ENCODE measurements at places on chromosomes 5 and 9.
A peak's percentile ranks its signal among the peaks of the same experiment; 100 is the strongest.

GRCh38 chr5:154115291-154115690 is 75.2 kb upstream of the GALNT10 start:
- DNase-seq, result no peak

DNA sequence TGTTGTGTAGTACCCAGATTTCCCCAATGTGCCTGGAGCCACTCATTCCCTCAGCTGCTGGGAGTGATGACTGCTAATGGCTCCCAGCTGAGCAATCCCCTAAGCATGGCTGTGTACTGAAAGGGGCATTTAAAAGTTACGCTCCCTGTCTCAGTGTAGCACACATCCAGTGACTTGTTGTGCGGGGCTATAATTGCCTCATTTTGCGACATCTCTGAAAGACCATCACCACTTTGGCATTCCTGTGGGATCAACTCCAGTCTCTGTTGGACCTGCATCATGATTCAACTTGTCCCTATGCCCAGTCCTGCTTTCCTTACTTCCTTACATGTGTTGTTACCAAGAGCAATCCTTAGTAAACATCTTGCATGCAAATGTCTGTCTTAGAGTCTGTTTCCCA is 201.2 kb upstream of the MPDZ start:
- DNase-seq, result peak; percentile 4

GRCh38 chr5:20537911-20538703 is 550.1 kb upstream of the CDH18 start:
- no peak for DNase-seq

GRCh38 chr5:89417990-89418389 is 535.0 kb upstream of the MEF2C start:
- no peak for DNase-seq

DNA sequence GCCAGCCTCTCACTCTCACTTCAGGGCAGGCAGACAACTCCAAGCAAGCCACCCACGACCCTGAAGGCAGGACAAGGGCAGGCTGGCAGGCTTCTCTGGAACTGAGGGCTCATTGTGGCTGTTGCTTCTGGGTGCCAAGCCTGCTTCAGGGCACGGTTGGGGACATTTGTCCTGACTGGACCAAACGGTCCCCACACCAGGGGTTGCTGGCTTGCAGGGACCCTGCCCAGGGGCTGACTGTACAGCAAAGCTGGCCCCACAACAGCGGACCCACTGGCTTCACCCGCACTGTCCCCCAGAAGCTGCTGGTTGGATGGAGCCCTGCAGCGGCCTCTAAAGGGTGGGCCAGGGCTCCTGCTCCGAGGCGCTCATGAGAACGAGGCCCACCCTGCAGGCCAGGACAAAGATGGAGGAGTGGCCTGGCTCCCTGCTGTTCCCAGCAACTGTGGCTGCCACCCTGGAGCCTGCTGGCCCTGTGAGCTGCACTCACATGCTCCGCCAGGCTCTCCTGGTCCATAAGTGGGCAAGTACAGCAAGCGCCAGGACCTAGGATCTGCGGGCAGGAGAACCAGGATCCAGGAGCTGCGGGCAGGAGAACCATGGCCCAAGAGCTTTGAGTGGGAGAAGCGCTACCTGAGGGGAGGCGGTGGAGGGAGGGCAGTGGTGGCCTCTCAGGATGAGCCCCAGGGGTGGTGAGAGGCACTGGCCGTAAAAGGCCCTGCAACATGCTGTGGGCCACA is 34.4 kb upstream of the NSMF start:
- DNase-seq, result no peak

DNA sequence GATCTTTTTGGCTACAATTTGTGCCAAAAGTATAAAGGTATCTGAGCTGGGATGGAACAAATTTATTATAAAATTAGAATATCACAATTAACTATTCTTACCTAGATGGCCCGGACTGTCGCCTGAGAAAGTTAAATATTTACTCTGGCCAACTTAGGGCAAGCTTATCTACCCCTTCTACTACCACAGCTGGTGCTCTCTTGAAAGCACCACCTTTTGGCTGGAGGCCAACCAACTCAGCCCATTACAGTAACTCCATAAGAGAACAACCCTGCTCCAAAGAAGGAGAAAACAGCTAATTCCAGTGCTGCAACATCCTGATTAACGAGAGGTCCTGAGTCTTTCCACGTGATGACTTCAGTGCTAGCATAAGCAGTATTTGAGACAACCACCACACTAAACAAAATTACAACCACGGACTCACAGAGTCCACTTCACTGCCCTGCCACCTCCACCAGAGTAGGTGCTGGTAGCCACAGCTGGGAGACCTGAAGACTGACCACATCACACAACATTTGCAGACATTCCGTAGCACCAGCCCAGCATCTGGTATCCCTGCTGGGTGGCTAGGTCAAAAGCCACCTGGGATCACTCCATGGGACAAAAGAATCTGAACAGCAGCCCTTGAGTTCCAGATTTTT is 43.2 kb downstream of the RGMB start:
- DNase-seq, result no peak

GRCh38 chr9:88990041-88990728 is 1.1 kb upstream of the S1PR3 start:
- DNase-seq, result no peak

- DNase-seq, result peak; percentile 65
Observed at GRCh38 chr9:108053555-108054061, 564.0 kb upstream of the KLF4 start.

- DNase-seq, result no peak
Observed at GRCh38 chr9:126229501-126229900, 97.1 kb upstream of the MVB12B start.

GRCh38 chr9:137919649-137920141 is 42.1 kb downstream of the CACNA1B start:
- DNase-seq, result no peak

- peak; percentile 48 for DNase-seq
Observed at GRCh38 chr9:27539479-27540441, 10.1 kb upstream of the MOB3B start.

GRCh38 chr5:74943905-74944304 is 77.7 kb upstream of the FAM169A start:
- DNase-seq, result no peak

GRCh38 chr5:44389823-44390143 is 563 bp upstream of the FGF10 start:
- no peak for DNase-seq

GRCh38 chr5:6766604-6767093 is 53.4 kb downstream of the TENT4A start:
- DNase-seq, result peak; percentile 93

- DNase-seq, result no peak
Observed at GRCh38 chr5:82730913-82731312, 346.3 kb downstream of the TMEM167A start.

- no peak for DNase-seq
Observed at GRCh38 chr5:158840193-158840592, 259.5 kb downstream of the EBF1 start.

- DNase-seq, result no peak
Observed at GRCh38 chr5:106720367-106720766, 950.4 kb downstream of the EFNA5 start.

- DNase-seq, result no peak
Observed at GRCh38 chr5:132822650-132823480, 7.6 kb downstream of the SHROOM1 start.

GRCh38 chr5:73619606-73620333 is 6.2 kb upstream of the ARHGEF28 start:
- no peak for DNase-seq

DNA sequence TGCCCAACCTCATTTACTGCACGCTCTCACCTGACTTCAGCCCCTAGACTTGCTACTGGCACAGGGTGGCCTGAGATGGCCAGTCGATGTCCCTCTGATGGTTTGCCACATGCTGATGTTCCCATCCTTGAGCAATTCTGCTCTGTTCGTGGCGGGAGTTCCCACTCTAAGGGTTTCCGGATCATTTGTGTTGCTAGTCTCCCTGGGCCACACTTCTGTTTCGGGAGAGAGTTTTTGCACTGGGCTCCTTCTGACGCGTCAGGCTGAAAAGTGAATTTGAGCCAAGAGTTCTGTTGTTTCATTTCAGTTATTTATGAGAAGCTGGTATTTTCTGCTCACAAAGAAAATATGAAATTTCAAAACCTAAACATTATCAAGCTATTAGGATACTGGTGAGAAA is 597.7 kb downstream of the BNC2 start:
- no peak for DNase-seq

GRCh38 chr9:134459164-134459563 is 132.9 kb downstream of the RXRA start:
- no peak for DNase-seq

GRCh38 chr9:130143958-130144366 is 28.2 kb upstream of the NCS1 start:
- DNase-seq, result no peak

DNA sequence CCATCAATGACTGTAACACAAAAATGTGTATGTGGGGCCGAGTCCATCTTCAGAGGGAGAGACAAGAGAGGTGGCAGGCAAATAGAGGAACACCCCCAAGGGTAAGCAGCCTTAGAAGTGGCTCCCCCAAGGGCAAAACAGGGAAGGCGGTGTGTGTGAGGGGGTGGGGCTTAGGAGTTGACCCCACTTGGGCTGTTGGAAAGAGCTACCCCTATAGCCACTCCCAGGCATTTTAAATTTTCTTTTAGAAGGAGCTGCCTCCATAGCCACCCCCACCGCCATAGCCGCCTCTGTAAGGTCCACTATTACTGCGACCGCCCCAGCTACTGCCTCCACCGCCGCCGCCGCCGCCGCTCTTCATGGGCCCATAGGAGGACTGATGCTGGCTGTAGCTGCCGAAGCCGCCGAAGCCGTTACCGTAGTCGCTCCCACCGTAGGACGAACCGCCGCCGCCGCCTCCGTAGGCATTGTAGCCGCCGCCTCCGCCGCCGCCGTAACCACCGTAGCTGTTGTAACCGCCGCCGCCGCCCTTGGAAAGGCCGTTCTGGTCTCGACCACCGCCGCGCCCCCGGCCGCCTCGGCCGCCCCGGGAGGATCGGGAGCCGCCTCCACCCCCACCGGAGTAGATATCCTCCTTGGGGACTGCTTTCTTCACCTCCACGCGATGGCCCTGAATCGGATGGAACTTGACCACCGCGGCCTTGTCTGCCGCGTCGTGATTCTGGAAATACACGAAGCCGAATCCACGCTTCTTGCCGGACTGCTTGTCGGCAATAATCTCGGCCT is 1.1 kb downstream of the HNRNPA0 start:
- DNase-seq, result peak; percentile 55

DNA sequence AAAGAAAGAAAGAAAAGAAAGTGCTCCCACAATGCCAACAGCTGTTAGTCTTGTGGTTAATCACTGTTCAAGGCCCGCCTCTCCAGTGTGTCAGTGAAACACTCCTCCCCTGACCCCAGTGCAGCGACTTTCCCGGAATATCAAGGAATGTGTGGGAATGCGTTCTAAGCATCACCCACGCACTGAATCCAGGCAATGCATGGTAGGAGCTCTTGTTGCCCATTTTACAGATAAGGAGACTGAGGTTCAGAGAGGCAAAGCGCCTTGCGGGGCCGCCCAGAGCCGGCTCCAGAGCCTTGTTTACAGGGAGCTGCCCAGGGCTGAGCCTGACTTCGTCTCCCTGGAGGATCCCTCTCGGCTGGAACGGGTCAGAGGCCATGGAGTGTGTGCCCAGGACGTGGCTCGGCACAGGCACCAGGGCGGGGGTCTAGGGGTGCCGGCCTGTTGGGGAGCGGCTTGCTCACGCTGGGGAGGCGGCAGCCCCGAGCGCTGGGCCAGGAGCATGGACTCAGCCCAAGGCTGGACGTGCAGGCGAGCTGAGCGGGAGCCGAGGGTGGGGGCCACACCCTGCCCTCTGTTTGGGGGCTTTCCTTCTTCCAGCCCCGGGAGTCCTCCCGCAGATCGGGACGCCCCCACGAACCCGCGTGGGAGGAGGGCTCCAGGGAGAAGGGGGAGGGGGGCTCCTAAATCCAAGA is 823 bp downstream of the ST6GALNAC6 start:
- DNase-seq, result peak; percentile 82

DNA sequence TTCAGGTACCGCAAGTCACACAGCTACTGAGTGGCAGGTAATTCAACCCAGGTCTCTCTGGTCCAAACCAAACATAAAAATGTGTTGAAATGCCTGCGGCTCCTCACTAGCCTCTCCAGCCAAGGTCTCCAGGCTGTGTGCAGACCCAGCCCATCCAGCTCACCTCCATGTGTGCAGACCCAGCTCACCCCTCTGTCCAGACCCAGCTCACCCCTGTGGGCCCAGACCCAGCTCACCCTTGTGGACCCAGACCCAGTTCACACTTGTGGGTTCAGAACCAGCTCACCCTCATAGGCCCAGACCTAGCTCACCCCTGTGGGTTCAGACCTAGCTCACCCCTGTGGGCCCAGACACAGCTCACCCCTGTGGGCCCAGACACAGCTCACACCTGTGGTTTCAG is 188.0 kb upstream of the ADCY2 start:
- no peak for DNase-seq

GRCh38 chr5:110823571-110823970 is 84.8 kb downstream of the SLC25A46 start:
- no peak for DNase-seq

GRCh38 chr5:180718810-180719453 is 20.9 kb downstream of the OR2Y1 start:
- peak; percentile 39 for DNase-seq

DNA sequence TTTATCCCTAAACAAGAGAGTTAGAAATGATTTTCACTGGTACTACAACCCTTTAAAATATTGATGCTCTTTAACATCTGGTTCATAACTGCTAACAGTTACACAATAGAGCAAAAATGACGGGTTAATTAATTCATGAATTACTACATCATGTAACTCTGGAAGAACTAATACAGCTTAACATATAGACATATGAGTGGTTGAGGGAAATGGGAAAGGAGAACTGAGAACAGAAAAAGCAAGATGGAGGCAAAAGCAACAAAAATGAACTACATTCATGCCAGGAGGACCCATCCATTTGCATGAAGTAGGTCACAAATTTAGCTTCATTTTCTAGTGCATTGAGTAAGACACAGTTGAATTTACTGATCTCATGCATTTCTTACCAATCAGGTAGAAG is 61.8 kb downstream of the C9 start:
- DNase-seq, result no peak

DNA sequence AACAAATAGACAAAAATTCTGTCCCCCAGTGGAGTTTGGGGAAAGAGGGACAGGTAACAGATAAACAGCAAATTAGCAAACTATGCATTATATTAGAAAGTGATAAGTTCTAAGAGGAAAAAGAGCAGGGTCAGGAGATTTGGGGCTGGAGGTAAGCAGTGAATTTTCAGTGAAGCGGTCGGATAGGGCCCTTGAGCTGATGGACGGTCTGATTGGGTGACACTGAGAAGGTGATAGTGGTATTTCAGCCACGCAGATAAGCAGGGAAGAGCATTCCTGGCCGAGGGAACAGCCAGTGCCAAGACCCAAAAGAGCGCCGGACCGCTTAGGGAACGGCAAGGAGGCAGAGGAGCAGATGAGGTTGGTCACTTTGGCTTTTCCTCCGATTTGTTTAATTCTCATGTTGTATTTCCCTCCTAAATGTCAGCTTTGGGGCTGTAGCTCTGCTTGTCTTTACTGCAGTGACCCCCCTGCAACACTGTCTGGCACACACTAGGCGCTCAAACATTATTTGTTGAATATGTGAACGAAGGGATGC is 1.1 kb upstream of the PTPN3 start:
- DNase-seq, result no peak

DNA sequence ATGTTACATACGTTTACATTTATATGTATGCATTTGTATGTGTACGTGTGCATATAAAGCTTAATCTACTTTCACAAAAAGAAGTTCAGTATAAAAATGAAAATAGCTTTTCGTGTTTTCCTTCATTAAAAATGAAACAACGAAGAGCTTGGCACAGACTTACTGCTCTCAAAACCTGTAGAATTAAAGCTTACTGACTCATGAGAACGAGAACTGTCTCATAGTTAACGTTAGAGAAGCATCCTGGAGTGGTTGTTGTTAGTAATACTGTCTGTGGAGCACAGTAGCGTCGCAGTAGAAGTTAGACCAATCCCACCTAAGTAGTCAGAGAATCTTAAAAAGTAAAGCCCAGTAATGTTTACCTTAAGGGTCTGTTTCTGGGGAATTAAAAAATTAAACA is 1.3 kb downstream of the MAT2B start:
- DNase-seq, result peak; percentile 42

Data from EL (cell line).